Adrenal gland (tissue), 19 donors: ENCODE measurements at places on chromosomes 1 and 21. TPM values are rescaled to one million over a fixed set of nuclear protein-coding genes. Genes with fewer than 3 reads are reported as not detected.

DNA sequence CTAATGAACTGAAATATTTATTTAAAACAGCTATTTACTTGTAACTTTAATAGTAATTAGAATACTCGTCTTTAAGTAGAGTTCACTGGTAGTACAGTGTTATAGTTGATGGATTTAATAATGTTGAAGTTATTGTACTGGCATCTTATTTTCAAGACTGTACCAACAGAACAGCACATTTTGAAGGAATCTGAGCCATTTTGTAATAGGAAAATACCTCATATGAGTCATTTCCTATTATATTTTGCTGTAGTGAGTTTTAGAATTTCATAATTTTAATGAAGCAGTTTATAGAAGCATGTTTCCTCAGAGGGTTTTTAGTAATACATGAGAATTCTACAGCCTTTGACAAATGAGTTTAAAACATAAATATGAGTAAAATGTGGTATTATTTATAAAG is 258.3 kb downstream of the OLFM3 start:
- DNase-seq, result no peak

DNA sequence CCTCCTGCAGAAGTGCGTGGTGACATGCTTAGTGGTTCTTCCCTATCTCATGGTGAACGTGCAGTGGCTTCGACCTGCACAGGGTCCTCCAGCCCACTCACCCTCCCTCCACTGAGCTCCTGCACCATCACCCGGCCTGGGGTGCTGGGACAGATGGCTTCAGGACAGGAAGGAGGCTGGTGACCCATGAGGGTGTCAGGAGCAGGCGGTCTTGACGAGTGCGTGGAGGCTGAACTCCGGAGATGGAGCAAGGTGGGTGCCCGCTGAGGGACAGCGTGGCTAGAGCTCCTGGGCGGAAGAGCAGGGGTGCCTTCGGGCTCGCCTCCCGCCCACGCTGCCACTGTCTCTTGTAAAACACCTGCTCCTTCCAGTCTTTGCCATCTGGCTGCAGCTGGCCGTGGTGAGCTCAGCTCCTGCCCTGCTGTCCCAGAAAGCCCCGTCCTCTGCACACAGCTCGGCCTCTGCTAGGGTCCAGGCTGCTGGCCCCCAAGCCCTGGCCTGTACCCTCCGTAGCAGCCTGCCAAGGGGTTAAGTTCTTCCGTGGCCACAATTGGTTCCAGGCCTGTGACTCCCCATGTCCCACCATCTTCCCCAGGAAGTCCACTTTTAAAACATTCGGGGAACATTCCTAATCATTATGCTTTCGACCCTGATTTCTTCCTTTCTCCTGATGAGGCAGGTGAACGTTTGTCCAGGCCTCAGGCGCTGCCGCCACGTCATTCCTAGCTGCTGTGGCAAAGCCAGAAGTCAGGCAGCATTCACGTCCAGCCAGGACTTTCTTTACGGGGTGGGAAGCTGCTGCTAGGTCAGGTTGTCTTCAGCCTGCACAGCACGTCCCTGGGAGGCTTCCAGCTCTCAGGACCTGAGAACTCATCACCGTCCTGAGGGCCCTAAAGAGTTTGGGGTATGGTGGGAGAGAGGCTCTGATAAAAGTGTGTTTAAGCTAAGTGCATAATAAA is 8.1 kb downstream of the KRTAP10-1 start:
- peak; percentile 9 for DNase-seq

DNA sequence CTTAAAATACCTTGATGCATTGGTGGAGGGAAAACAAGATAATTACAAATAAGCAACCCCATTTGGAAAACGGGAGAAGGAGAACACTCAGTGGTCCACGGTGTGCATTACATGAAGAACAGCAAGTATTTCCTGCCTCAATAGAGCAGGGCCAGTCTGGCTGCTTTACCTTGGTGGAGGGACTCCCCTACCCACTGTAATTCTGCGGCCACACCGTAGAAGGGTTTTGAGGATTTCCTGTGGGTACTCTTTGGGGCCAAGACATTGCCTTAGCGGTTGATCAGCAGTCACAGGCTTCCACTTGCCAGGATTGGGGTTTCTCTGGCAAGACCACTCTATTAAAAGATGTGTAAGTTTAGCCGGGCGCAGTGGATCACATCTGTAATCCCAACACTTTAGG is 16.3 kb upstream of the TMEM54 start:
- no peak for DNase-seq

Gene AK2
- total RNA-seq, result 169 TPM

Gene KIF2C
- 1.7 TPM for total RNA-seq
